ENCODE measurements at places on chromosomes 11 and 22.

DNA sequence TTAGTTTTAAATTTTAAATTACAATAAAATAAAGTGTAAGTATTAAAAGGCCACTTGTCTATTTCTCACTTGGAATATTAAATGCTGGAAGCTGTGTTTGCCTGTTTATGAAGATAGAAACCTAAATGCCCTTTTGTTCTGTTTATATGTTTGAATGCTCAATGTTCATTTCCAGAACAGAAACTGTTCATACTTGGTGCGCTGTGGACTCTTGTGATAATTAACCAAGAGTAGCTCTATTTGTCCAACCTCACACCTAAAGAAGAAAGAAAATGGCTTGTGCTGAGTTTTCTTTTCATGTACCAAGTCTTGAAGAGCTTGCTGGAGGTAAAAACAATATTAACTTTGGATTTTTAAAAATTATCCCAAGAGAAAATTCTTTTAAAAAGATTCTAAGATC, 5.7 kb downstream of the C11orf54 start:
- no peak for DNase-seq

DNA sequence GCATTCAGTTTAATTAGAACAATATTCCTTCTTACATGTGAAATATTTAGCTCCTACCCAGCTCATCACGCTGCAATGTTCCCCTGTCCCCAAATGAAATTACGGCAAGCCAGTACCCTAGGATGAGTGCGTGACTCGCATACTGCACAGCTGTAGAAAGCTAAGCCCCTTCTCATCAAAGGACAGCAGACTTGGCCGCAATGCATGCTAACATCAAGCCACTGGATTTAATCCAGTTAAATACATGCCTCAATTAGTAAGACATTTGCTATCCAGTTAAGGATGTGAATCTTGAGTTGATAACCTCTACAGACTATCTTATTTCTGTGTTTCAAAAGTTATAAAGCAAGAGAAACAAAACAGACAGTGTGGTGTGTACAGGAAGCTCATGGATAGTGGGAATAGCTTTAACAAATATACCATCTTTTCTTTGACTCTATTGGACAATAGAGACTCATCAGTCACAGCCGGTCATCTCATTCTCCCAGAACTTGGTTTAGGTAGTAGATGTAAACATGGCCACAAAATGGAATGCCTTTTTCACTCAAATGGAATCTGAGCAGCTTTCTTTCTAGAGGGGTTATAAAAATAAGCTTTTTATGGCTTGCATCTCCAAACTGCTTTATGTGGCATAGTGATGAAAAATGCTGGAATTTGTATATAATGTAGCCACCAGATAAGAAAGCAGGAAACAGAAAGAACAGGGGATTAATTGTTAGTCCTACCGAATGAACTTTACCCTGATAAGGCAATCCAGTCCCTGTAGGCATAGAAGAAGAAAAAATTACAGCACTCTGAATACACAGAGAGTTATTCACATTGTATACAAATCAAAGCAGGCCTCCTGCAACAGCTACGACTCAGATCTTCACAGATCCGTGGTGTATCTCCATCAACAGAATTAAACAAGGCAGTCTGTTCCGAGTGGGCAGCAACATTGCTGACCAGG, 224.1 kb downstream of the CADM1 start:
- DNase-seq: no peak

GRCh38 chr11:2927121-2927800, 2.0 kb downstream of the PHLDA2 start:
- DNase-seq: no peak

DNA sequence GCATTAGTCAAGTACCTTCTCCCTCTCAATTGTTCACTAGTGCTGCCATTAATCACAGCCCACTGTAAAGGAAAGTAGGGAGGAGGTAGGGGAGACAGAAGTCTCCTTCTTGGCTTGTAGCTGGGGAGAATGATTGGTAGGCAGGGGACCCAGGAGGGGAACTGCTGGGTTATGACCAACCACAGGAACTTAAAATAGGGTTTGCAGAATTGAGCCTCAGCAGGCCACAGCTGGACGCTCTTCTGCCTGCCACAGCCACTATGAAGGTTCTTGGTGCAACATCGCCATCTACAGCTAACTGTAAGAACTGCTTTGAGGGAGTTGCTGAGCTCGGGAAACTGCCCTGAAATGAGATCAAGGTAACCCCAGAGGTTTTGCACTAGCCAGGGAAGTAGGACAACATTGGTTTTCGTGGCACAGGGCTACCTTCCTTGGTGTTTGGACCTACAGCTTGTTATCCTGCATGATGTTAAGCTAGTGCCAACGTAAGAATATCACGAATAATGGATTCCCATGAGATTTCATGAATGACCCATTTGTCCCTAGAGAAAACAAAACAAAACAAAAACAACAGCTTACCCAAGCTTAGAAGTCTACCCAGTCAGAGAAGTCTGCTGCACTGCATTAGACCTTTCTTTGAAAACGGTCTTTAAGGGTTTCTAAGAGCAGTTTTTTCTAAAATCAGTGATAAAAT, 787.1 kb upstream of the API5 start:
- DNase-seq: no peak

- no peak for DNase-seq
Observed at GRCh38 chr22:17143101-17143500, 16.0 kb downstream of the HDHD5 start.

Data from CD4-positive, alpha-beta T cell treated with Interleukin-6 for 4 hours (primary cell).